ENCODE measurements at places on chromosomes 16 and 17.

GRCh38 chr16:84718-85406 is 6.8 kb downstream of the MPG start:
- peak; percentile 87 for DNase-seq

DNA sequence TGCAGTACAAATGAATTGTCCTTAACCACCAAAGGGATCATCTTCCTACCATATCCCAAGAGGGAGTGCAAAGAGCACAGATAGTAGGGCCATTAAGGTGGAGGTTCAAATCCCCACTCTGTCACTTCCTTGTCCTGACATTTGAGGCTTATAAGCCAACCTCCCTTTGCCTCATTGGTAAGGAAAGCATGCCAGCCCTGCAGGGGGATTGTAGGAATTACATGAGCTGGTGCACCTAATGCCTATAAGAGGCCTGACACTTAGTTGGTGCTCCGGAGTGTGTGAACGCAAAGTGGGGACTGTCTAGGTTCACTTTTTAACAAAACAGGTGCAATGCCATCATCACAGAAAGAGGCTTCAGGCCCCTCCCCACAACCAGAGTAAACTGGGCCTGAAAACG is 374.4 kb downstream of the SNX29 start:
- no peak for DNase-seq

DNA sequence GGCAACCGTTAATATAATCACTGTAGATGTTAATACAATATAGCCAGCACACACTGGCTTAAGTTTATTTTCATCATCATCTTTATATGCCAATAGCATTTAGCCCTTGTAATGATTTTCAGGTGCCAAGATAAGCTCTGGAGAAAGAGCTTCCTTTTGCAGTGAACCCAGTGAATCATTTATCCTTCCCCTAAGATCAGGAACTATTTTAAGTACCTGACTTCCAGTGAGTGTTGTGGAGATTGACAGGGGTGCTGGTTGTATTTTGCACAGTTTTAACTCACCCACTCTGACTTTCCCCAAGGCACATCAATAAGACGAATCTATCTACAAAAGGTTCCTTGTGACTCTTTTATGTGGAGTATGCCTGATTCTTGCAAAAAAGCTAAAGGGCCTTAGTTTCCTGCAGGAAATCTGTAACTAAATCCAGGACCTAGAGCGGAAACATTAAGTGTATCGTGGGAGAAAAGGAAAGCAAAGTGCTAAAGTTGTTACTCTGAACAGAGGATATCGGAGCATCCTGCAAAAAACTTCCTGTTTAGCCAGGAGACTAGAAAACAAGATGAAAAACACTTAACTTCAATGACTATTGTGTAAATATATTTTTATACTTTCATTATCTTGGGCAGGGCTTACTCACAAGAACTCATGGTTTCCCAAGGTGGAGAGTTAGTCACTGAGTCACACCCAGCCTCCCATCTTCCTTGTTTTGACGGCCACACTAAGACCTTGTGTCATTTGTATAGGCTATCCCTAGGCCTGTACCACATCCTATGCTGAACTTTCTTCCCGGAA is 183.6 kb downstream of the MAP2K6 start:
- DNase-seq, result no peak

GRCh38 chr16:57383276-57384247 is 11.3 kb downstream of the CX3CL1 start:
- peak; percentile 24 for DNase-seq

GRCh38 chr16:80407265-80407987 is 133.4 kb upstream of the DYNLRB2 start:
- DNase-seq, result no peak

DNA sequence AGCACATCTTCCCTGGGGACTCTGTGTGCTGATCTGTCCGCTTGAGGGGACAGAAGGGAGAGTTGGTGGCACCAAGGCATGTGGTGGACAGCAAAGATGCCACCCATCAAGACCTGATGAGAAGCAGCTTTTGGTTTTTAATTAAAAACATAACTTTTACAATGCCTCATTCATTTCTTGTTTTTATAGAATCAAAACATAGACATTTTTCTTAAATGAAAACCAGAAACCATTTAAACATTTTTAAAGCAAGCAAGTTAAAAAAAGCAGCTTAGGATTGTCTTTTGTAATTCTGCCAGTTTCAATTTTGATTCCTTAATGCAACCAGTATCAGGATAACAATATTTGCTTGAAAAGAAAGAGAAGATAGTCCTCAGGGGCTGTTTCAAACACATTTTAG is 123.7 kb upstream of the AXIN2 start:
- DNase-seq, result no peak

DNA sequence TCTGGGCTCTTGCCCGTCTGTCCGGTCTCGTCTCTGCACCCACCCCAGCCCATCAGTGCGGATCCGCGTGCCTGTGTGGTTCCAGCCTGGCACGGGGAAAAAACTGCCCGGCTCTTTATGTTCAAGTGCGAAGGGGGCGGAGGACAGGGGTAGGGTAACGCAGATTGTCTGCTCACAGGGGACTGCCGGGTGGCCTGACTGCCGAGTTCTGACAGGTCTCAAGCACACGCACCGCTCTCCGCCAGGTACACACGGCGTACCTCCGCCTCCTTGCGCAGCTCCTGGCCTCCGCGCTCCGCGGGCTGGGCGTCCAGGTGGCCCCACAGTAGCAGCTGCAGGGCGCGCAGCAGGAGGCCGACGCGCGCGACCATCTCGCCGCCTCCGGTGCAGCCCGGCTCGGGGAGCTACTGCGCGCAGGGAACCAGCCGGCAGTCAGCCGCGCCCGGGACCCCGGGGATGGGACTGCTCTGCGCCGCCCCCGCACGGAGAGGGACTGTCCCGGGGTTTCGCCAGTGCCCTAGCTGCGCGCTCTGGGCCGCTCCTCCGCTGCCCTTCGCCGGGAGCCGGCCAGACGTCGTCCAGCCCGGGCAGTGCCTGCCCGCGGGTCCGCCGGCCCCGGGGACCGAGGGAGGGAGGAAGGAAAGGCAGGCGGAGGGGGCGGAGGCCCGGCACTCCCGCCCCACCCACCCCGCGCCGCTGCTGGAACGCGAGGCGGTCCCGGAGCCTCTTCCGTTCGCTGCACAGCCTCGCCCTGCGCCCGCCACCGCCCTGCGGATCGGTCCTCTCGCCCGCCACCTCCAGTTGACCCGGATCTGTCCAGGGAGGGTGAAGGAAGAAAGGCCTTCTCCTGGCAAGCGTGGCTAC is at the start of gene MMP28:
Gene MMP28, minus strand, starts transcription at position 635 of the 864 bp plus-strand sequence. Its CDS starts 264 bp downstream, at position 371.
- DNase-seq, result peak; percentile 45

DNA sequence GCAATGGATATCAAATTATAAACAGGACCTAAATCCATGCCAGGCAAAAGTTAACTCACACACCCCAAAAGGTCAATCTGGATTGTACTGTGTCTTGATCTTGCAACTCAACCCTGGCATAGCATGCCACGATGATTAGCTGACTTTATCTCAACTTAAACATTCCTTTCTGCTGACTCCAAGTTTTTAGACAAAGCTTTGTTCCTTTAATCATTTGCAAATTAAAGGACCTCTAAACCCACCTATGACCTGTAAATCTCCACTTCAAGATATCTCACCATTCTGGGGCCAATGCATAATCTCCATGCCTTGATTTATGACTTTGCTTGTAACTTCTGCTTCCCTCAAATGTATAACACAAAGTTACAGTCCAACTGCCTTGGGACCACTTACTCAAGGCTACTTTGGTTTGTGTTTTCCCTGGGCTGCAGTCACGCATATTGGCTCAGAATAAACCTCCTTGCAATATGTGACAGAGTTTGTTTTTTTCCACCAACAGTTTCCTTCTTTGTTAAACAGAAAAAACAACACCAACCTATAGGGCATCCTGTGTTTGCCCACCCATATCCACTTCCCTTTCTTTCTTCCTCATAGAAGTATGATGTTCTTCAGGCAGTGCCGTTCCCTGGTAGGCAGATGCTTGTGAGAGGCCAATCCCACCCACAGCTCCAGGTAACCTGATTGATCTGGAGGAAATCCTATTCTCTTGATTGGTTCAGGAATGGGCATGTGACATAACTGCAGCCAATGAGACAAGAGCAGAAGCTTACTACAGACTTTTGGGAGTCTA is 390.6 kb upstream of the ERCC4 start:
- no peak for DNase-seq

GRCh38 chr17:67054011-67054591 is 9.7 kb downstream of the CACNG1 start:
- DNase-seq, result no peak

- no peak for DNase-seq
These were observed 22.2 kb downstream of the SLC38A8 start for GRCh38 chr16:84020353-84020752.

GRCh38 chr16:84614623-84614967 is 3.3 kb downstream of the COTL1 start:
- no peak for DNase-seq

DNA sequence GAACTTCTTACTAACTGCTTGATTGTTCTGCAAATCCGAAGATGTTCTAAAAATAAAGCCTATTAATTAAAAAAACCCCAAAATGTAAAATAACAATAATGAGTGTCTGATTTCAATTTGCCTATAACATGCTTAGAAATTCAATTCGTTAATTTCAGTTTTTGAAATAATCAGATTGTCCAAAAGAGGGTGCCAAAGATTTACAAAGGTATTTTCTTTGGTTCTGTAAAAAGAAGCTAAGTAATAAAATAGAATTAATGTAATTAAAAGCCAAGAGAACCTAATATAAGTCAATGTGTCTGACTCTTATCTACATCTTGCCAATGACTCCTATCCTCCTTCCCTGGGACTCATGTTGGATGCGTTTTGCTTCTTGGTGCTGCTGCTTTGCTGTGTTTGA is 75.0 kb upstream of the CPHXL start:
- no peak for DNase-seq

DNA sequence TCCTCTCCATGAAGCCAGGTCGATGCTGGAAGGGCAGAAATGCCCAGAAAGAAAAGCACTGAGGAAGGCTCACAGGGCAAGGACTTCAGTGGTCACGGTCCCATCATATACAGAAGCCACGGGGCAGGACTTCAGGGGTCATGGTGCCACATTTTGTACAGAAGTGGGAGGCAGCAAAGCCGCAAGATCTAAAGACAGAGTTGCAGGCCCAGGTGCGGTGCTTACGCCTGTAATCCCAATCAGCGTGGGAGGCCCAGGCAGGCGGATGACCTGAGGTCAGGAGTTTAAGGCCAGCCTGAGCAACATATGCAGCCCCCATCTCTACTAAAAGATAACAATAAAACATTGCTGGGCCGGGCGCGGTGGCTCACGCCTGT is 96.0 kb downstream of the NXN start:
- DNase-seq, result no peak

GRCh38 chr16:78474762-78475161 is 375.3 kb downstream of the WWOX start:
- no peak for DNase-seq

DNA sequence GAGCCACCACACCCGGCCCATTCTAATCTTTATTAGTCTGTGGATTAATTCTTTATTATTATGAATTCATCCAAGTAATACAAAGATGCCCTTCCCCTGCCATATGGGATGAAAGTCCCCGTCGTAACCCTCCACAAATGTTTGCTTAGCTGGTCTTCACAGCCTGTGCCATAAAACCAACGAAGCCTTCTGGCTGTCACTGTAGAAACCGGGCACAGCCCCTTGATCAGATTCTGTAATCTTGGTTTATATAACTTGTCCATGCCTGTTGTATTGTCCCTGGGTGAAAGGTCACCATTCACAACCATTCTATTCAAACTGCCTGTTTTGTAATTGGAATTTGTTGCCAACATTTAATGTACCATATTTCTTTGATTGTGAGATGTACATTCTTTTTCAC is 66.5 kb downstream of the ATP2C2 start:
- DNase-seq, result no peak

GRCh38 chr17:37792787-37793186 is 47.9 kb upstream of the HNF1B start:
- DNase-seq, result no peak

GRCh38 chr17:27542841-27543463 is 86.7 kb downstream of the KSR1 start:
- DNase-seq, result no peak

DNA sequence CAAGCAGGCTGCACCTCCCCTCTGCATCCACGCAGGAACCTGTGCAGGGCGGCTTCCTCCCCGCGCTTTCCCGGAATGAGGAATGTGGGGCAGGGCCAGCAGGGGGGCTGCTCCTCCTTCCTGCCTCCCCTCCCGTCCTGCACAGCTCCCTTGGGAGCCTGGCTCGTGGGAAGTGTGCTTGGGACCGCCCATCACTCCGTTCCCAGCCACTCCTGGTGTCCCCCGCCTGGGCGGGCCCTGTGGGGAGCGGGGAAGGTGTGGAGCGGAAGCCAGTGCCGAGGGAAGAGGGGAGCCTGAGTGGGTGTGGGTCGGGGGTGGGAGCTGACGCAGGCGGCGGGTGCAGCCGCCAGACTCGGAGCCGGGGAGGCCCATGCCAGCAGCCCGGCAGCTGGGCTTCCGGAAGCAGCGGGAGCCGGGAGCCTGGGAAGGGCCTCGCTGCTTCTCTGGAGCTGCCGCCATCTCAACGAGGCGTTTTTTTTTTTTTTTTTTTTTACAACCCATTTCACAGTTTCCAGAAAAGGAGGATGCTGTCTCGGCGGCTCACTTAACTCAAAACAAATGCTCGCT is 24.1 kb downstream of the BAHCC1 start:
- DNase-seq, result no peak

GRCh38 chr16:65662256-65662655 is 540.4 kb upstream of the CDH11 start:
- DNase-seq, result no peak
